Cortex of kidney (tissue), 1 donor: ENCODE measurements at places on chromosomes 13 and 19.

GRCh38 chr13:98374750-98375149, 197.7 kb upstream of the RNF113B start:
- no peak for DNase-seq

- no peak for DNase-seq
Observed at GRCh38 chr19:55172741-55173140, 6.3 kb upstream of the DNAAF3 start.

GRCh38 chr19:3507371-3508120, 1.4 kb downstream of the FZR1 start:
- no peak for DNase-seq

DNA sequence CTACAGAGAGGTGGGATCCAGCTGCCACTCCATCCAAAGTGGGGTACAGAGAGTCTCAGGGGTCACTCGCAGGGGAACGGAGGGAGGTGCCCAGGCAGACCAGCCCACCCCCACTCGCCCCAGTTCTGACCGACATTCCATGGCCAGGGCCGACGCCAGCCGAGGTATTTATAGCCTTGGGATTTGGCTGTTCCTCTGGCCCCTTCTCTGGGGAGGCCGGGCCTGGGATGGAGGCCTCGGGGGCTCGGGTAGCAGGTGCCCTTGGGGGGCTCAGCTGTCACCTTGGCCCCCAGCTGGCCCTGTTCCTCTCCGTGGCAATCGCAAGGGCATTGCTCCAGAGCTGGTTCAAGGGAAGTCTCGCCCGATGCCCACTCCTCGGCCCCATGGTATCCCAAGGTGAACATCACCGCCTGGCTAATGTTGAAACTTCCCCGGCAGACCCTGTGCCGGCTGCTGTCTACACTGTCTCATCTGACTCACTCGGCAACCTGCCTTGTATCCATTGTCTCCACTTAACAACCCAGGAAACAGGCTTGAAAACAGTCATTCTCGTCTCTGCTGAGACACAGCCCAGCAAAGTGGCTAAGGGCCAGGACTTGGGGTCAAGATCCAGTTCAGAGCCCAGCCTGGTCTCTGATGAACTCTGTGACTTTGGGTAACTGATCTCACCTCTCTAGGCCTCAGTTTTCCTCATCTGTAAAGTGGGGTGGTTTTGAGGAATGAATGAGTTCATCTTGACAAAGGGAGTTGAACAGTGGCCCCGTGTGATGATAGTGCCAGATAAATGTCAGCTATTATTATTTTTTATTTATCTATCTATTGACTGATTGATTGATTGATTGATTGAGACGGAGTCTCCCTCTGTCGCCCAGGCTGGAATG, 9.7 kb downstream of the PRKACA start:
- DNase-seq = no peak
